Stimulated activated CD8-positive, alpha-beta memory T cell treated with anti-CD3 and anti-CD28 coated beads, Interleukin-15, amount 100 ng/mL, for 1 hour (primary cell): ENCODE measurements at places on chromosomes 11 and 22.

GRCh38 chr22:19367763-19368367 is 63.7 kb downstream of the HIRA start:
- DNase-seq = no peak

GRCh38 chr11:60780774-60781173 is 4.4 kb upstream of the MS4A10 start:
- DNase-seq = no peak

GRCh38 chr22:38036392-38037062 is 20.7 kb upstream of the PICK1 start:
- no peak for DNase-seq

- DNase-seq = no peak
Observed at GRCh38 chr22:22098457-22099193, 116.0 kb upstream of the TOP3B start.

- DNase-seq = no peak
Observed at GRCh38 chr22:48751539-48752437, 1075.9 kb downstream of the BRD1 start.

DNA sequence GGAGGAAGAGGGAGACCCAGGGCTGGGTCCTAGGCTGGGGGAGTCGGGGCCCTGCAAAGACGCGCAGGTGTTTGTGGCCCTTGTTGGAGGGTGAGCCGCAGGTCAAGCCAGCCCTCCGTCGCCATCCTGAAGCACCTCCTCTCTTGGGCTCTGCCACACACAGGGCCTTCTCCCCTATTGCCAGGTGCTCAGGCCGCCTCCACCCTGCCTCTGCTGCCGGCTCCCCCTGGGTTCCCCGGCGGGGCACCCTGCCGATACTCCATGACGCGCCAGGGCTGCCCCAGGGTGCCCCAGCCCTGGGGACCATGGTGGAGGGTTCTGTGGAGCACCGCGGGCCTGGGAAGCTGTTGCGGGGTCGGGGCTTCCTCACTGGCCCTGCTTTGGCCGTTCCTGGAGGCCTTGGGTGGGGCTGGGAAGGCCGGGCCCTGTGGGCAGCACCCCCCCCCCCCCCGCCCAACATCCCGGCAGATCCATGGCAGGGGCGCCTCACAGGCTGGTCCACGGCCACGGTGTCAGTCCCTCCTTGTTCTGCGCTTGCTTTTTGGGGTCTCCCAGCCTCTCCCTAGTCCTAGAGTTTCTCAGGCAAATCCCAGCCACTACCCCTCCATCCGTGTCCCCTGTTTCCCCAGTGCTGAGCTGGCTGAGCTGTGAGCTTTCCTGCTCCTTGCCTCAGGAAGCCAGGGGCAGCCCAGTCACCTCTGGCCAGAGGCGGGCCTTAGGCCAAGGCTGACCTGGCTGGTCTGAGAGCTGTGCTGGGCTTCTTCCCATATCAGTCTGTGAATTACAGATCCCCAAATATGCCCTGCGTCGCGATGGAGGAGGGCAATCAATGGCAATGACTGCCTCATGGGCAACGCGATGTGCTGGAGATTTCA is 2.3 kb upstream of the ADORA2A start:
- DNase-seq = no peak

DNA sequence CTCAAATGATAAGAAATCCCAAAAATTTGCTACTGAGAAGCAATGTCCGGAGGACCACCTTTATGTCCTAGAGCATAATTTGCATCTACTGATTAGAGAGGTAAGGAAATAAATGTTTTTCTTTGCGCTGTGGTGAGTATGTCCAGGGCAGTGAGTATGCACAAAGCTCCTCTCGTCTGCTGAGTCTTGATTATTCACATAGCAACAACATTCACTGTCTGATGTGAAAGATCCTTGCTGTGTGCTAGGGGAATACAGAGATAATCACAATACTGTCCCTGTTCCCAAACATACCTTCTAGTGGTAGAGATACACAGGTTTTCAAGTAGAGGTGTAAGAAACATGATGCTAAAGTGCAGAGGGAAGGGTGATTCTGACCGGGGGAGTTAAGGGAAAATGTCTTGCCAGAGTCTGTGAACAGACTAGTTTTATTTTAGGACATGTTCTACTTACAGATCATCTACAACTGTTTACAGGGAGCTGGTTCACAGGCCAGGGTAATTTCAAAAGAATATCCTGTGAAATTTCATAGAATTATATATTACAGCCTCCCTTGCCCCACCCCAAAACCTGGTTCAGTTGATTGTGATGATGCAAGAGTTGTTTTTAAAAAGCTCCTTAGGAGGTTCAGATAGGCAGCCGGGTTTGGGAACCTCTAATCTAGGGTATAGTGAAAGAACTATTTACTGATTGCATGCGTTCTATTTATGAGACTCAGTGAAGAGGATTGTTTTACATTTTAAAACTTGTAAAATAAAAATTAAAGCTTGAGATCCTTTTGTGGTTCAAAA is 12.6 kb downstream of the MED17 start:
- no peak for DNase-seq

DNA sequence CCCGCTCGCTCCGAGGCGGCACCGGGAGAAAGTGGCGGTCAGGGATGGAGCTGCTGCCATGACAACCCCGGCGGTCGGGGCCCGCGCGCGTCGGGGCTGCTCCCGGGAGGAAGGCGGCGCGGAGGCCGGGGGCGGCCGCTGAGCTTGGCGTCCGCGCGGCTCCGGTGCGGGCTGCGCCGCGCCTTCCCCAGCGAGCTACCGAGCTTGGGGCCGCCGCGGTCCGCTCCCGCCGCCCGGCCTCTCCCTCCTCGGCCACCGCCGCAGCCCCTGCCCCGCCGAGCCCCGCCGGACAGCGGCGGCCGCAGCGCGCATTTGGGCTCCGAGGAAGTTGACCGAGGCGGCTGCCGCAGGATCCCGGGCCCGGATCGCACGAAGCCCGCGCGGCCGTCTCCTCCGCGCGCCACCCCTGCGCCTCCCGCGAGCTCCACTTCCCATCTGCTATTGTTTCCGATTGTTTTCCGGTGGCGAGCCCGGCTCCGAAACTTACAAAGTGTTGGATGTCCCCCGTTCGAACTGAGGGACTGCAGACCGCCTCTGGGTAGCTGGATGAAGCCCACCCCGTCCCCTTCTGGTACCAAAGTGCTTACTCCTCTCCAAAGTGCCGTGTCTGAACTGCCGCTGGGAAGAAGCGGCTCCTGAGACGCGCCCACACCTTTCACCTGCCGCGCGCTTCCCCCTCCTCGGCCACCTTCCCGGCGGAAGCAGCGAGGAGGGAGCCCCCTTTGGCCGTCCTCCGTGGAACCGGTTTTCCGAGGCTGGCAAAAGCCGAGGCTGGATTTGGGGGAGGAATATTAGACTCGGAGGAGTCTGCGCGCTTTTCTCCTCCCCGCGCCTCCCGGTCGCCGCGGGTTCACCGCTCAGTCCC is 540.3 kb downstream of the NTM start:
- no peak for DNase-seq

GRCh38 chr11:130131961-130132850 is 27.4 kb upstream of the ST14 start:
- DNase-seq = peak; percentile 16

GRCh38 chr11:77833302-77833701 is 12.4 kb downstream of the AAMDC start:
- no peak for DNase-seq

- DNase-seq = no peak
Observed at GRCh38 chr11:8732748-8733241, 50.2 kb downstream of the RPL27A start.

DNA sequence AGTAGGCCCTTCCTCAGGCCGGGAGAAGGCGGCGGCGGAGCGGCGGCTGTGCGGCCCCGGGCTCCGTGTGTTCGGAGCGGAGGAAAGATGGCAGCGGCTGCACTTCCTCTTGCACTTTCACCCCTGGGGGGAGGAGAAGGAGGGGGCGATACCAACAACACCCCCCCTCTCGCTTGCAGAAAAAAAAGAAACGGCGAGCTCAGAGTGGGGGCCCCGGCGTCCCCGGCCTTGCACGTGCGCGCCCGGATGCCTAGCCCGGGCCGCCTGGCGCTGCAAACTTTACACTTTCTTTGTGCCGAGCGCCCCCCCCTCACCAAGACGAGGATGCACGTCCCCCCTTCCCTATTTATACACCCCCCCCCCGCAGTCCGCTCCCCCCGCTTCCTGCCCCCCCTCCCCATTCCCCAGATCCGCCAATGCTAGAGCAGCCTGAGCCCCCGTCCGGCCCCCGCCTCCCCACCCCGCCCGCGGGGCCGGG is at the start of gene PATZ1:
PATZ1 (minus strand) TSS at position 92 of the 478 bp plus-strand sequence. CDS start 744 bp downstream, outside the sequence.
- peak; percentile 49 for DNase-seq

- DNase-seq = no peak
Observed at GRCh38 chr22:31618471-31619176, 43.4 kb downstream of the PISD start.

DNA sequence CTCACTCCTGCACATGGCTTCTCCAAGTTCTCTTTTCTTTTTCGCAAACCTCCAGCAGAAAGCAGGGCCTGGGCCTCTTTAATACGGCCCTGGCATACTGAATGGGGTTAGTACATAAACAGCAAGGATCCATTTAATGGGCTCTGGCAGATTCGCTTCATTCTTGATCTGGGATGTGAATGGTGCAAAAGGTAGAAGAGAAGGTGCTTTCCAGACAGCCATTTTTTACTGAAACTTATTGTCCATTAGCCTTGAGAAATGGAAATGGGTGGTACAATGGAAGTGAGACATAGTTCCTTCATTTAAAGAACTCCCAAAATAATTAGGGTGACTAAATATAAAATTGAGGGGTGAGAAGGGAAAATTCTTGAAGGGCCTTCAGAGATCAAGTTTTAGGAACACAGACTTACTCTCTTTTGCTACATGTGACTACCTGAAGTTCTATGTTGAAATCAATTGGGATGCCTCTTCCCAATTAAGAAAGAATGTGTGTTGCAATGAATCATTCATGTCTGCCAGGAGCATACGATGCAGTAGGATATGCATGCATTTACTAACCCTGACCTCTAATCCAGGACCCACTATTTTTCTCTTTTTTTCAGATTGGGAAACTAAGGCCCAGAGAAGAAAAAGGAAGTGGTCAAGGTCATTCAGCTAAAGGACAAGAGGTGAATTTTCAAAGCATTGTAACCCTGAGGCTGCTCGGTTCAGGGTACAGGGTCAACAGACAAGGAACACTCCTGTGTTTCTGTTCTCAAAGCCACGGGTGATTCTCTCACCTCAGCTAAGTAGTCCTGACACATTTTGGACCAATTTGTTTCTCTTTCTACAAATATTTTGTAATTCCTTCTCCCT is 144.1 kb downstream of the BBOX1 start:
- DNase-seq = no peak

GRCh38 chr11:134932761-134933160 is 520.7 kb upstream of the B3GAT1 start:
- no peak for DNase-seq

- no peak for DNase-seq
Observed at GRCh38 chr11:83835423-83835822, 549.3 kb upstream of the CCDC90B start.

- no peak for DNase-seq
Observed at GRCh38 chr11:81839976-81840375, 893.7 kb downstream of the FAM181B start.
